ENCODE measurements at places on chromosomes 12 and 14. TPM values are rescaled to one million over a fixed set of nuclear protein-coding genes. Genes with fewer than 3 reads are reported as not detected.

DNA sequence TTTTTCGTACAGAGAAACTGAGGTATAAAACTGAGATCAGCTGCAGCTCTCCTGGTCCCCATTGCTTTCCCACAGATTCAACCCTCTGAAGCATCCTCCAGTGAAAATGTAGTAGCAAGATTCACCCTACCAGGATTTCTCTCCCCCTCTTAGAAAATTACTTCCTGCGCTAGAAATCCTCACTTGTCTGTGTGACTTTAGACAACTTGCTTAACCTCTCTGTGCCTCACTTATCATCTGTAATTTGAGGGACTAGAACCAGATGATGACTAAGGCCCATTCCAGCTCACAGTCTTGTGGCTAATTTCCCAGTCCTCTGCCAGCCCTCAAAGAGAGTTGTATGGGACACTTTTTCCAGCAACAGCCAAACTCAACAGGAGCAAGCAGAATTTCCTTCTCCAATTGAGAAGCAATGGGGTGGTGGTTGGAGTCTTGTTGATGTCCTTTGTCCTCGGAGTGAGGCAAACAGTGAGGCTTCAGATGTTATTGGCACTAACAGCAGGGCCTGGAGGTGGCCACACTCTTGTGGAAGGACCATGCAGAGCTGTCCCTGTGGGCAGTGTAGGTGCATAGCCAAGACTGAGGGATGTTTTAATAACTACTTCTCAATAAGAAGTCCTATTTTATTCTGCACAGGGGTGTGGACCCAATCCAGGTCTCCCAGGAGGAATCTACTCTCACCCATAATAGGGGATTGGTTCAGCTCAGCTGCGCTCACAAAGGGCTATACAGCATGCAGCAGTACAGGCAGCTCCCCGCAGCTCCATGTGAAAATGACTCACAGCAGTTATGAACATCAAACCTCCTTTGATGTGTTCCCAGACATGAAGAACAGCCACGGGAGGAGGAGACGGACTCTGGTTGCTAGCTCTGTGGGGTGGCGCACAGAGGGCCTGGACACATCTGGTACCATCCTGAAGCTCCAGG lies 200.1 kb downstream of the DAD1 start:
- DNase-seq, result no peak

Gene NFYB
- polyA plus RNA-seq, result 117 TPM

DNA sequence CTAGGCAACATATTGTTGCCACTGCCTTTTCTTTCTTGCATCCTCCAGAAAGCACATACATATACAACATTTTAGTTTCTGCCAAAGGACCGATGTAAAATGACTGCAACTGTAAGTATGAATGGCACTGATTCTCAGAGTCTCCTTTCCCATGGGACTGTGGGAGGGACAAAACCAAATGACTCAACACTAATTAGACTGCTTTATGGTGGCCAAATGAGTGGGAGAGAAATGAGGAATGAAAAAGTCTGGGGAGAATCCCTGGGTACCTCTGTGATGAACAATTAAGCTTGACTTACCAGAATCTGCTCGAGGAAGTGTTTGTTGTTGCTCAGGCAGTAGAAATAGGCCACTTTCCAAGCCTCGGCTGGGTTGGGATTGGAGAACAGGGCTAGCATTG lies 10.1 kb downstream of the ZFYVE26 start:
- DNase-seq, result no peak

GRCh38 chr14:91113829-91114078 lies at the start of gene DGLUCY:
Gene DGLUCY, plus strand, starts transcription at chr14:91114073. Its CDS starts 46,222 bp downstream, at chr14:91160295.
- no peak for DNase-seq

GRCh38 chr12:114668151-114668885 lies 15.7 kb downstream of the TBX3 start:
- peak; percentile 84 for DNase-seq

DNA sequence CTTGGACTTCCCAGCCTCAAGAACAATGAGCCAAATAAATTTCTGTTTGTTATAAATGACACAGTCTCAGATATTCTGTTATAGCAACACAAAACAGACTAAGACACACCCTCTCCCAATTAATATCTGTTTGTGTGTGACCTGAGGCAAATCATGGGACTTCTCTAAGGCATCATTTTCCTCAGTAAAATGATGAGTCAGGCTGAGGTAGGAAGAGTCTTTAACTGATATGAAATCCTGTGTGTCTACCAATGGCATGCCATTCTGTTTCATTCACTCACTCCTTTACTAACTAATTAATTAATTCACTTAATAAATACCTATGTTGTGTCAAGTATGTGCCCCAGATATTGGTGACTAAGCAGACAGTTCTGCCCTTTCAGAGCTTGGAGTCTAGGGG lies 258.4 kb upstream of the CRY1 start:
- DNase-seq, result no peak

Gene ZBTB1
- 82.1 TPM for polyA plus RNA-seq

DNA sequence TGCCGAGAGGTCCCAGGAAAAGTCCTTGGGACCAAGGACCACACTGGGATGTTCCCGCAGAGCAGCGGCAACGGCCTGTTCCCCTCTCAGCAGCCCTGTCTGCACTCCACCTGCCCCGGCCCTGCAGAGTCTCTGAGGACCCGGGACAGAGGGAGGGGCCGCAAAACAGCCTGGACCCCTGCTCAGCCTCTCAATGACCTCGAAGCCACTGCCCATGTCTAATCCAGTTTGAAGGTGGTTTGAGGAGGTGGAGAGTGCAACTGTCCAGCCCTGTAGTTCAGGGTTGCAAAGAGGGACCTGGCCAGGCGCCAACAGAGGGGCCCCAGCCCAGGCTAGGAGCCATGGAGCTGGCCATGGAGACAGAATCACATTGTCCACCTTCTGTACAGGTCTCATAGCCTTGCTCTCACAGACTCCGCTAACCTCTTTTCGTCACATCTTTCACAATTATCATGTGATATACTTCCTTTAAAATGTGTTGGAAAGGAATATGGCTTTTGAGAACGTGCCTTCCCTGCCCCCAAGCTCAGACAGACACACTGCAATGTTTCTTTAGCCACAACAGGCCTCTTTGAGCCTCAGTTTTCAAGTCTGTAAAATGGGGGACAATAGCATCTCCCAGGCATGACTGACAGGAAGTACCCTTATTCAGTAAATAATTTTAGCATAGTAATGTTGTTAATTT lies 49.3 kb downstream of the ACTN1 start:
- DNase-seq, result no peak

GRCh38 chr14:98605043-98605442 lies 667.0 kb downstream of the BCL11B start:
- no peak for DNase-seq

Gene CIROP
- polyA plus RNA-seq, result not detected

Gene CAPZA3
- 0.38 TPM for polyA plus RNA-seq

Gene SERPINA3
- polyA plus RNA-seq, result 0.33 TPM

DNA sequence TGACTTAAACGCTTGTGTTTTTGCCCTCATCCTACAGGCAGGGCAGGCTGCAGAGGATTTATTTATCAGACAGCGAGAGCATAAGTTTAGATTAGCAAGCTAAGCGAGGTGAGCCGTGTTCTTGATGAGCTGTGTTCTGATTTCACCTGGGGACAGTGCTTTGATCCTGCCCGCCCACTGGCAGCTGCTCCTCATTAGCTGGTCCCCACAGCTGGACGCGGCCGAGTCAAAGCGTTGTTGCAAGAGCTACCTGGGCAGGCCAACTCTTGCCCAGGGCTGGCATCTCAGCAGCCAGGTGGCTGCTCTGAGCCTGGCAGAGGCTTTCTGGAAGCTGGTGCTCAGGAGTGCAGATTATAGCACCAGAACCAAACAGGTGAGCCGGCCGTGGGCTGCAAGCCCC lies 46.8 kb upstream of the BEGAIN start:
- no peak for DNase-seq

- DNase-seq, result no peak
Observed at GRCh38 chr12:24864796-24865125, 84.1 kb downstream of the BCAT1 start.

GRCh38 chr12:24600996-24601395 lies 347.9 kb downstream of the BCAT1 start:
- no peak for DNase-seq

Gene TAS2R13
- polyA plus RNA-seq, result 0.12 TPM

Gene C12orf42
- not detected for polyA plus RNA-seq

DNA sequence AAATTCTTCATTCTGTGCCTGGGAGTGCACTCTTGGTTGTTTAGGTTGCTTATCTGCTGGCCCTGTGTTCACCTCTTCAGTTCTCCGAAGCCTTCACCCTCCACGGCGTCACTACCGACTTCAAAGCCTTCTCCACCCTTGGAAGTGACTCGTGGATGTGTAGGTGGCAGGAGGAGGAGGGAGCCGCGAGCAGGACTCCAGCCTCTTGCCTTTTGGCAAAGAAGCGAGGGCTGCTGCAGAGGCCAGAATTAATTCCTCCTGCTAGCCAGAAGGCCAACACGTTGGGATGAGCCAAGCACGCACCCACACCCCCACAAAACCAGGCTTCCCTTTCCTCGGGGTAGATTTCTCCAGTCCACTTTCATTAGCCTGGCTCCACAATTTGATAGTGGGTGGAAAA lies 86.5 kb downstream of the TBX5 start:
- DNase-seq, result no peak

DNA sequence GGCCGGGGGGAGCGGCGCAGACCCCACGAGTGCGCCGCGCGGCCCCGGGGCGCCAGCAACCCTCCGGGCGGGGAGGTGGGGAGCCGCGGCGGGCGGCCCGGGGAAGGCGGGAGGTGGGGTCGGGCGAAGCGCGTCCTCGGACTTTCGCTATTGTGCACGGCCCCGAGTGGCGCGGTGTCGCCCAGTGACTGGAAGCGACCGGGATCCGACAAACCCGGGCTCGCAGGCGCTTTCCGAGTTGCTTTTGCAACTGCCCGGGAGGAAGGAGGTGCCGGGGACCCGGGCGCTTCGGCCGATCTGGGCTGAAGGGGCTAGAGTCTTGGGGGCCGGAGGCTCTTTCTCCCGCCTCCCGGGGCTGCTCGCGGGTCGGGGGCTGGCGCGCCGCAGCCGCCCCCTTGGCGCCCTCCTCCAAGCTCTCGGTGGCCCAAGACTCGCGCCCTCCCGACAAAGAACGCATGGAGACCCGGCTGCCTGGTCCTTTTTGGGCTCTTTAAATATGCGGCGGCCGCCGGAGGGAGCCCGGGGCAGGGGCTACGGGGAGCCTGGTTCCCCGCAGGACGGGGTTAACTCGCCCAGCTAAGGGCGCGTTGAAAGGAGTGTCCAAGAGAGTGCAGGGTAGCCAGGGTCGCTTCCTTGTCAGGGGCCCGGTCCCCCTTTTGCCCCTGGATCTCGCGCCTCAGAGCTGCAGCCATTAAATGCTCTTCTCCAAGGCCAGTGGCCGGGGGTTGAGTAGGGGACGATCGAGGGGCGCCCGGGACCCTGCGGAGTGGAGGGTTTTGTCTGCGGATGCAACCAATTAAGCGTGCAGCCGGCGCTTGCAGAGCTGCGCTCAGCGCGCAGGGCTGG lies 1.4 kb downstream of the HMGA2 start:
- no peak for DNase-seq

- DNase-seq, result peak; percentile 27
Observed at GRCh38 chr14:74852922-74853530, 22.9 kb downstream of the PROX2 start.

GRCh38 chr12:65586796-65587195 lies 237.5 kb upstream of the HMGA2 start:
- DNase-seq, result no peak

Gene DUSP16
- polyA plus RNA-seq, result 26.9 TPM

- DNase-seq, result no peak
Observed at GRCh38 chr14:105287249-105288102, 13.3 kb downstream of the BRF1 start.

- DNase-seq, result no peak
Observed at GRCh38 chr12:69036999-69037398, 104.0 kb upstream of the CPM start.

DNA sequence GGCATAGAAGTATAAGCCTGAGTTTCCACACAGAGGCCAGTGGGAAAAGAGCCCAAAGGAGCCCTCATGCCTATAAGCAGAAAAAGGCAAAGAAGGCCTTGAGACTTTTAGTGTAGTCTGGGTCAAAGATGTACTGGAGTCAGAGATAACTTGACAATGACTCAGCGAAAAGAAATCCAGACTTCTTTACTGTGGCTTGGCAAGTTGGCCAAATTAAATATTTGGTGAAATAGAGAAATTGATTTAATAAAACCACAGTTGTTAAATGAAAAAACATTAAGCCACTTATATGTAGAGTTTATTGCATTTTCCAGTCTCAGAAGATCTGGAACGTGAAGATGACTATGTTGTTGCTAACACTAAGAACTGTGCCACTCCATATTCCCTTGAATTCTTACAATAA lies 105.1 kb downstream of the TMTC3 start:
- no peak for DNase-seq

DNA sequence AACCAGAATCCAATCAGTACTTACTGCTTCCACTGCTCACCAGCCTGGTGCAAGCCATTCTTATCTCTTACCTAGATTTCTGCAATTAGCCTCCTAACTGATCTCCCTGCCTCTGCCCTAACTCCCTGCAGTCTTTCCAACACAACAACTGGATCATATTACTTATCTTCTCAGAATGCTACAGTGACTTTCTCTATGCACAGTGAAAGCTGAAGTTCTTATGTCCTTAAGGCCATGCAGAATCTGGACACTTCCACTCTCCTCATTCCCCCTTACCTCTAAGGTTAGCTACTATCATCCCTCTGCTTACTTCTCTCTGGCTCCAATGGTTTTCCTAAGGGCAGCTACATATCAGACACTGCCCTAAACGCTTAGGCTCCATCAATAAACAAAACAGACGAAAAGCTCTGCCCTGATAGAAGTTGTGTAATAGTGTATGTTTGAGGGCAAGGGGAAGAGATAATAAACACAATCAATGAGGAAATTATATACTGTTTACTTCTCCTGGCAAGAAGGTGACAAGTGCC lies 4.0 kb downstream of the KTN1 start:
- DNase-seq, result no peak

DNA sequence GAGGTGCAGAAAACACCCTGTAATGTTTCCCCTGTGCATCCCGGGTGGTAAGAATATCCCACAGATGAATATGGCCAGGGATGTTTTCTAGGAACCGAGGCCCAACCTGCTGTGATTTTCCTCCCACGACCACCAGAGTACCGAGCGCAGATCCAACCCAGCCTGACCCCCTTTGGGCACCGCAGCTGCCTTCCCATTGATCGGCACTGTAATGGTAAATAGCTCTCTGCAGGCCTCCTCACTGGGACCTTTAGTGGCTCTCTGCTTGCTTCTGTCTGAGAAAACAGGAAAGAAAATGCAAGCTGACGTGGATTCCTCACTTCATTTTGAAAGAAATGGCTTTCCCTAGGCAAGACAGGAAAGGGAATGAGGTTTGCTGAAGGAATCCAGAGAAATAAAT lies 2.4 kb upstream of the RAB15 start:
- DNase-seq, result no peak

DNA sequence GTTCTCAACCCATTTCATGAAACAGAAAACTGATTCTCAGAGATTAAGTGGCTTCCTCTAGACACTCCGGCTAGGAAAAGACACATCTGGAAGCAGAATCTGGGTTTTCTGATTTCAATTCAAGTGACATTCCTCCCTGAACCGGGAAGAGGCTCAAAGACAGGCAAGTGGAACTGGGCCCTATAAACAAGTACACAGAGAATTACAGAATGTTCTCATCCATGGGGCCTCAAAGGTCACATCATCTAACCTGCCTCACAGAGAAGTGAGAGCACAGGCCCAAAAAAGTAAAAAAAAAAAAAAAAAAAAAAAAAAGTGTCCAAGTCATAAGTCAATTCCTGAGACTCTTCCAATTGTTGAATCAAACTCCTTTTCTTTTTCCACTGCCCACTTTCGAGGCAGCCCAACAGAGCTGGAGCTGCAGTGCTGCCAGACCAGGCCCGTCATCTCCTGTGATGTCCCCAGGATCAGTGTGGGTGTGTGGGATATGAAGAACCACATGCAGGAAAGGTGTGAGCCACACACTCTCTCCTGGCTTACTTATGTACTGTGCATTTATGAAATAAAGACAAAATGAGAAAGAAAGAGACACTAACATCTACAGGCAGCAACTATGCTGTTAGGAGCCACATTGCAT lies 2.8 kb upstream of the KRT1 start:
- DNase-seq, result no peak

All from left kidney (tissue), 8 donors.